H7 (cell line): ENCODE measurements at places on chromosomes 4 and X.

- no peak for DNase-seq
Measured at GRCh38 chr4:134132086-134132783, 69.4 kb downstream of the PABPC4L start.

DNA sequence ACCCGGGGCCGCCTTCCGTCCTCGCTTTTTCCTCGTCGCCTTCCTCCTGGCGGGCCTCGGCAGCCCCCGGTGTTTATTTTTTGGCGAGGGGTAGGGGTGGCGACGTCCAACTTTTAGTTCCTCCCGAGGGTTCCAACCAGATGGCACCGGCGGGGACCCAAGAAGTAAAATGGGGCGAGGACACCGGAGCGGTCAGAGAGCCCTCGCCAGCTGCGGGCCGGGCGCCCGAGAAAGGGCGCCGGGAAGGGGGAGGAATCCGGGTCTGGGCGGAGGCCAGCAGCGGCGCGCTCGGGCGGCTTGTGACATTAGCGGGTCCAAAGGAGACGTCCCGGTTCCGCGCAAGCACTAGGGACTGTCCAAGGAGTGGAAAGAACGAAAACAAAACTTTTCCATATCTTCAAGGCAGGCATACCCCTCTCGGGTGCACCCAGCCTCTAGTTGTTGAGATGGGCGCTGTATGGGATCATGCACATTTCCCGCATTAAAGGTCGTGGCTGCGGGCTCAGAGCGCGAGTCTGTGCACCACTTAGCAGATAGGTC lies 691 bp upstream of the USP46 start:
- peak; percentile 69 for DNase-seq

- no peak for DNase-seq
Measured at GRCh38 chr4:2689114-2689513, 67.0 kb downstream of the TNIP2 start.

- peak; percentile 65 for DNase-seq
Measured at GRCh38 chrX:115344885-115345614, 55.5 kb downstream of the LUZP4 start.

- no peak for DNase-seq
Measured at GRCh38 chr4:129110931-129111330, 15.0 kb downstream of the C4orf33 start.

- DNase-seq: no peak
Measured at GRCh38 chr4:148170408-148171365, 271.5 kb downstream of the NR3C2 start.

DNA sequence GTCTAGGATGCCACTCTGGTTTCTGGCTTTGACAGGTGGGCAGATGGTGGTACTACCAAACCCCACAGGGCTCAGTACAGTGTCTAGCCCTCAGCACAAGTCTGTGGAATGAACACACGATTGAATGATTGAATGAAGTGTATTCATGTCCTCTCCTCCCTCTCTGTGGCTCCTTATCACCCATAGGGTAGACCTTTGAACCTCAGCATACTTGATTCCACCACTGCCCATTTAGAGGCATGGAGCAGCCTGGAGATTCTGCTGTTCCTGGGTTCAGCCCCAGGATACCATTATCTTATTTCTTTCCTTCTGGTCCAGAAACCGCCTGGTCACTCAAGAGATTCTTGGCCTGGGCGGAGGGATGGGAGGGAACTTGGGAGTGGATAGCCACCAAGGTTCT lies 53.9 kb downstream of the PRPS1 start:
- no peak for DNase-seq

DNA sequence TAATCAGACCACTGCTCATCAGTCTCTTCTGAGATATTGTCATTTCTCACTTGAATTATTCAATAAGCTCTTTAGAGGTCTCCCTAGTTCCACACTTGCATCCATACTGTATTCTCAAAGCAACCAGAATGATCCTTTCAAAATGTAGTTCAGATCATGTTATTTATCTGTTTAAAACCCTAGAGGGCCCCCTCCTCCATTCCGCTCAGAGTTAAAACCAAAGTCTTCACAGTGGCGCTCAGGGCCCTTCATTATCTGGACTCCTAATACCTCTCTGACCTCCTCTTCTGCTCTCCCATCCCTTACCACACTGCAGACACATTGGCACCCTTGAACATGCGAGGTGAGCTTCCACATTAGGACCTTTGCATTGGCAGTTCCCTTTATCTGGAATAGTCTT lies 32.7 kb upstream of the HPGDS start:
- DNase-seq: no peak

DNA sequence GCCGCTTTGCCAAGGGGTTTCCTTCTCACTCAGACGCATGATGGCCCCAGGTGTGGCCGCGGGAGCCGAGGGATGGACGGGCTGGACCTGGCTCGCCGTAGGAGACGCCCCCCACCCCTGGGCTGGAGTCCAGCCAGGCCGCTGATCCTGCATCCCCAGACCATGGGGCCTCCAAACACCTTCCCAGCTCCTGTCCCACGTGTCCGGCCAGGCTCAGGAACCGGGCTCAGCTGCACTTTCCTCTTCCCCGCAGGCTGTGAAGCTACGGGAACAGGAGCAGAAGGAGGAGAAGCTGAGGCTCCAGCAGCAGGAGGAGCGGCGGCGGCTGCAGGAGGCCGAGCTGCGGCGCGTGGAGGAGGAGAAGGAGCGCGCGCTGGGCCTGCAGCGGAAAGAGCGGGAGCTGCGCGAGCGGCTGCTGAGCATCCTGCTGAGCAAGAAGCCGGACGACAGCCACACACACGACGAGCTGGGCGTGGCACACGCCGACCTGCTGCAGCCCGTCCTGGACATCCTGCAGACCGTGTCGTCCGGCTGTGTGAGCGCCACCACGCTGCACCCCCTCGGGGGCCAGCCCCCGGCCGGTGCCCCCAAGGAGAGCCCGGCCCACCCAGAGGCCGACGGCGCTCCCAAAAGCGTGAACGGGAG lies 9.1 kb downstream of the AKAP17A start:
- DNase-seq: no peak

- no peak for DNase-seq
Measured at GRCh38 chr4:43251841-43252240, 359.3 kb downstream of the GRXCR1 start.

DNA sequence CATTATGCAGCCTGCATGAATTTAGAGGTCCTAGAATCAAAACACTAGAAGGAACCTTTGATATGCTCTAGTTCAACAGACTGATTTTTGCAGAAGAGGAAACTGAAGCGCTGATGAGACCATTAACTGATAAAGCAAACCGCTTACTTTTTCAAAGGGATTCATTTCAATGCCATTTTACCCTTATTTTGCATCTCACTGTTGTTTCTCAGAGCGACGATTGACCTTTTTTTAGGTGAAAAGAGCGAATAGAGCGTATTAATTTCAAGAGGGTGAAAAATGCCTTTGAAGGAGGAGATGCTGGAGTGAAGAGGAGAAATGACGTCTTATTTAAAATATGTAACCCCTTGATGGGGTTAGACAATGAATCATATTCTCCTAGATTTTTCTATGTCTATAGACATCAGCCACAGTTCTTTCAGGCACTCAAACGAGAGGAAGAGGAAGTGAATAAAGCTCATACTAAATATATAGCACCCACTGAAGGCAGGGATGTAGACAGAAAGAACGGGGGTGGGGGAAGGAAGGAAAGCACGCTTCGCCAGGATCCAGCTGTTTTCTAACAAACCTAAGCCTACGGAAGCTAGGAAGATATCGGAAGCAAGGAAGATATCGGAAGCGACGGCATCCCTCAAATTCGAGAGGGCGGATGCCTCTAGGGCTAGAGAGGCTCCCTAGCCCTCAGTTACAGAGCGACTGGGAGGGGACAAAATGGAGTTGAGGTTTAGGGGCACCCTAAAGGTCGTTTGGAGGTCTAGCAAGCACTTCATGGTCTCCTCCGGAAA lies 848 bp downstream of the ACSL4 start:
- peak; percentile 38 for DNase-seq

DNA sequence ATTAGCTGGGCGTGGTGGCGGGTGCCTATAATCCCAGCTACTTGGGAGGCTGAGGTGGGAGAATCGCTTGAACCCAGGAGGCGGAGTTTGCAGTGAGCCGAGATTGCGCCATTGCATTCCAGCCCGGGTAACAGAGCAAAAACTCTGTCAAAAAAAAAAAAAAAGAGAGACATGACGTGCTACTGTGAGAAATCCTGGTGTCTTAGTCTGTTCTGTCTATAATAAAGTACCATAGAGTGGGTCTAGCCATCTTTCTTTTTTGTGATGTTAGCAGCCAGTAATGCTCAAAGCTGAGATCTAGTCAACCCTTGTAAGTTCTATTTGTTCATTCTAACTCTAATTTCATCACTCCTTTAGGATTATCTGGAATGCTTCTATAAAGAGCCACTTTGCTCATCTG lies 38.9 kb downstream of the CLDN34 start:
- no peak for DNase-seq

DNA sequence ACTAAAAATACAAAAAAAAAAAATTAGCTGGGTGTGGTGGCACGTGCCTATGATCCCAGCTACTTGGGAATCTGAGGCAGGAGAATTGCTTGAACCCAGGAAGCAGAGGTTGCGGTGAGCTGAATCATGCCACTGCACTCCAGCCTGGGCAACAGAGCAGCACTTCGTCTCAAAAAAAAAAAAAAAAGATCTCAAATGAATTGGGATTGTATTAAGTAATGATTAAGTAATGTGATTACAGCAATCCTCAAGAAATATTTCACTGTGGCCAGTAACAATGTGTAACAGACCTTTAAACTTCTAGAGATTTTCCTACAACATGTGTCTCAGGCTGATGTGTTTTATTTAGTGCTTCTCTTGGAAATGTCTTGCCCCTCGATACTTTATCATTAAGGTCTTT lies 46.8 kb downstream of the PKD2 start:
- no peak for DNase-seq

- DNase-seq: no peak
Measured at GRCh38 chrX:43508694-43509093, 147.4 kb upstream of the MAOA start.

DNA sequence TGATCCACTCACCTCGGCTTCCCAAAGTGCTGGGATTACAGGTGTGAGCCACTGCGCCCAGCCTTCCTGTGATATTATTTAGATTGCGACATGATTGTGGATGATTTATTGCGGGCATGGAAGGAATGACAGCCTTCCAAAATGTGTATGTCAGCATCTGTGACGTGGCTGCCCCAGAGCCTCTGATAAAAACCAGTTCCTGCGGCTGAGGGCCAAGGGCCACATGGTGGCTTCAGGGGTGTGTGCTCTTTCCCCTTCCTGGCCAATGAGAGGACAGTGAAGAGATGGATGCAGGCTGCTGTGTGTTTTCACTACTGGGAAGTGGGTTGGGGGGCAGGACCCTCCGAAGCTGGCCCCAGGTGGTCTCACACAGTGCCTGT lies 57.4 kb upstream of the HGFAC start:
- peak; percentile 27 for DNase-seq

DNA sequence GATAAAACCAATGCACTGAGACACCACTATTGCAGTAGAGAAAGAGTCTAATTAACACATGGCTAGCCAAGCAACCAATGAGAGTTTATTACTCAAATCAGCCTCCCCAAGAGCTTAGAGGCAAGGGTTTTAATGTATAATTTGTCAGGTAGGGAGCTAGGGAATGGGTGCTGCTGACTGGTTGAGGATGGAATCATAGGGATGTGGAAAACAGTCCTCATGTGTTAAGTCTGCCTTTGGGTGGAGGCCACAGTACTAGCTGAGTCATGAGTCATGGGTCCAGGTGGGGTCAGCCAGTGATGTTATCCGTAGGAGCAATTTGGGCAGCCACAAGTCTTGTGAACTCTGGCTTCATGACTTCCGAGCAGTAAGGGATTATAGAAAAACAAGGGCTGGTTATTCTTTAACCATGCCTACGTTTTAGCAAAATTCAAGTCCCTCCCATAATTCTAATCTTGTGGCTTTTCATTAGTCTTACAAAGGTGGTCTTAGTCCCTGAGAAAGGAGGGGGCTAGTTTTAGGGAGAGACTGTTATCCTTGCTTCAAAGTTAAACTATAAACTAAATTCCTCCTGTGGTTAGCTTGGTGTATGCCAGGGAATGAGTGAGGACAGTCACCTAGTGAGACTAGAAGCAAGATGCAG lies 25.1 kb upstream of the PLAC8 start:
- no peak for DNase-seq

- DNase-seq: no peak
Measured at GRCh38 chrX:69121321-69122000, 43.8 kb downstream of the PJA1 start.

- DNase-seq: peak; percentile 60
Measured at GRCh38 chr4:40149960-40150385, 46.9 kb upstream of the RHOH start.

- DNase-seq: no peak
Measured at GRCh38 chrX:154412468-154412867, 1.1 kb downstream of the TAFAZZIN start.

- no peak for DNase-seq
Measured at GRCh38 chr4:82463221-82463620, 32.8 kb downstream of the ENOPH1 start.

DNA sequence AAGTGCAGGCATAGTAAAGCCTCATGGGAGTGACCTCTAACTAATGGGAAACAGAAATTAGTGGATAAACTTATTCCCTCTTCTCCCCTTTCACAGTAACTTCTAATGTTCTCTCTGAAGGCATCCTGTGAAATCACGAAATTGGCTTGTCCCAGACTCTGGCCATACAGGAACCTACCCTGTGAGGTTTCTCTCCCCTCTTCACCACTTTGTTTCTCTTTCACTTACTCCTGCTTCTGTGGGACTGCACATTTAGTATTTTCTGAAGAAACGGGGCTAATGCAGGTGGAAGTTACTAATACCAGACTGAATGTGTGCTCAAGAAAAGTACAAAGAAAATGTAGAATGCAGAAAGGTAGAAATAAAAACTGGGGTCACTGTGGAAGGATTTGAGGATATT lies 20.0 kb downstream of the ZNF330 start:
- no peak for DNase-seq

DNA sequence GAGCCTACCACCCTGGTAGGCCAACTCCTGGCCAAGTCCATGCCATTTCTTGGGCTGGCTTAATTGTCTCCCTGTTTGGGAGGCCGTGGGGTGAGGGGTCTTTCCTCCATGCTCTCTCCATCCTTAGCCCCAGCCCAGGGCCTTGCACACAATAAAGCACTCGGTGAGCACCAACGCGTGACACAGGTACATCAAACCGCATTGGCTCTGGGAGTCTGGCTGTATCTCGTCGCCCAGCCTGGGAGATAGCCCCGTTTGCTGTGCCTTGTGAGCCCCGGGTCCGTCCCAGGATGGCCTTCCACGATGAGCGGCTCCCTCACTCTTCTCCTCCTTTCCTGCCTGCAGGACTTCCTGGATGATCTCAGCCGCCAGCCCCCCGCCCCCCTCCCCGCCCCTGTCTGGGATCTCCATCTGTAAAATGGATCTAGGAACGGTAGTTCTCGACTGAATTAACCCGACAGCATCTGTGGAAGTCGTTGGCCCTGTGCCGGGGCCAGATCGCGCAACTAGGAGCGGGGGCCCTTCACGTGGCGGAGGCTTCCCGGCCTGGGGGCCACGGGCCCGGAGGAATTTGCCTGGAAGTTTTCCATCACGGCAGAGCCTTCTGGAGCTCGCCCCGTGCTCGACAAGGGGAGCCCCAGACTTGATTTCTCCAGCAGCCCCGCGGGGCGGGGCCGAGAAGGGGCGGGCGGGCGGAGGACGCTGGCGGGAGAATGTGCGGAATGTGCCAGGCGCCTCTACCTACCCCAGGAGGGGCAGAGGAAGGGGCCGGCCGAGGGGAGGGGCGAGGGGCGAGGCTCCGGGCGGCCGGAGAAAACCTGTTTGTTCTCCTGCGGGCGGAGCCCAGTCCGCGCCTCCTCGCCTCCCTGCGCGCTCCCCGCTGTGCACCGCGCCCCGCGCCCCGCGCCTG lies at the start of gene ZNF185:
TSS of gene ZNF185 (plus strand) at position 846 of the 910 bp plus-strand sequence. CDS start 16,423 bp downstream, outside the sequence.
- DNase-seq: peak; percentile 94

GRCh38 chrX:32447640-32448039 lies 763.7 kb downstream of the DMD start:
- DNase-seq: no peak

GRCh38 chrX:9899640-9900111 lies 67.5 kb upstream of the CLDN34 start:
- DNase-seq: no peak

GRCh38 chrX:31331015-31331414 lies 259.2 kb upstream of the FTHL17 start:
- DNase-seq: no peak
